ENCODE measurements at places on chromosomes 2 and 18. TPM values are rescaled to one million over a fixed set of nuclear protein-coding genes. Genes with fewer than 3 reads are reported as not detected.

GRCh38 chr2:160516547-160517365 is 23.1 kb upstream of the RBMS1 start:
- no peak for DNase-seq

DNA sequence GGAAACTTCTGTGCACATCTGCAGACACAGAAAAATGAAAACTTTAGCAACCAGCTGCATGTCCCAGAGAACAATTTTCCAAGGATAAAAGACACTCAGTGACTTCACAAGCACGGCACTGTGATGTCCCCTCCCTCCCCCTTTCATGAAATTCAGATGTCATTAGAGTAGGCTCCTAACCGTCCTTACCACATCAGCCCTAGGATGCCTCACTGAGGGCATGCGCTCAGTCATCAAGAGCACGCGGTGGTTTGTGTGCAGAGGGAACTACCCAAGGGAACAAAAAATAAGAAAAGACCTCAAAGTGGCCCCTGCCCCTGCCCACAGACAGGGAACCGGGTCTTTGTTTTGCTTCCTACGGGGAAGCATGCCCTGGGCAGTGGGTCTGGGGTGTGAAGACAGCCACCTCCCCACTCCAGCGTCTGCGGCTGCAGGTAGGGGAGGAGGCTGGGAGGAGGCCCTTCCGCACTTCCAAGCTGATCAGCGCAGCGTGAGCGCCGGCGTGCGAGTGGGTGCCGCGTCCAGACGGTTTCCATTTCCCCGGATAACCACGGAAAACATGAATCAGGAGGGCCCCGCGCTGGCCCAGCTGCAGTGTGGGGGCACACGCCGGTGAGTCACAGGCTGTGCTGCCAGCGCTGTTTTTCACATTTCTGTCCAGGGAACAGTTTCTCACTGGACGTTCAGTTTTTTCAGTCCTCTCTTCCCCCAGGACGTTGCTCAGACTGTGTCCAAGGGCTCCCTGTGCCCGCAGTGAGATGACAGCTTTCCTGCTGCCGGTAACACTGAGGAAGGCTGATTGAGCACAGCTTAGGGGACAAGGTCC is 70.6 kb downstream of the COPS8 start:
- DNase-seq = no peak

GRCh38 chr2:28810384-28811285 is at the start of gene SPDYA:
TSS of gene SPDYA (plus strand) at chr2:28810834. CDS start at chr2:28816015, 5,181 bp downstream.
- peak; percentile 85 for DNase-seq

- DNase-seq = no peak
These were observed 61.4 kb upstream of the RNF152 start for GRCh38 chr18:61954096-61954746.

- DNase-seq = no peak
These were observed 182.6 kb upstream of the THSD7B start for GRCh38 chr2:136582628-136583205.

GRCh38 chr18:8911408-8912340 is 190.8 kb upstream of the NDUFV2 start:
- DNase-seq = no peak

- no peak for DNase-seq
These were observed 59.9 kb downstream of the DYM start for GRCh38 chr18:49400398-49401072.

DNA sequence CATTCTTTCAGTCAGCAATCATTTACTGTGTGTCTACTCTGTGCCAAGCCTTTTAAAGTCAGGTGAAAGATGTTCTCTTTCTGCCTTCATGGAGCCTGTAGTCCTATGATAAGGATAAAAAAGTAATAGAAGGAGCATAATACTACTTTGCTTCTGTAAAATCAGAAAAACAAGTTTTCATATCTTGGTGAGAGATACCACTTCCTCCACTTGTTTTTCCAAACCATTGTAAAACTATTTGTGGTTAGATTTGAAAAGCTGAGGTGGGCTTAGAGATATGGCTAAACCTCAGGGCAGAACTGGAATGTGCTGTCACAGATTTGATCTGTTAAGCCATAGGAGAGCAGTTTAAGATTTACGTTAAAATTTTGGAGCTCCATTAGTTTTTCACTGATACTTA is 104.7 kb upstream of the FAM117B start:
- no peak for DNase-seq

DNA sequence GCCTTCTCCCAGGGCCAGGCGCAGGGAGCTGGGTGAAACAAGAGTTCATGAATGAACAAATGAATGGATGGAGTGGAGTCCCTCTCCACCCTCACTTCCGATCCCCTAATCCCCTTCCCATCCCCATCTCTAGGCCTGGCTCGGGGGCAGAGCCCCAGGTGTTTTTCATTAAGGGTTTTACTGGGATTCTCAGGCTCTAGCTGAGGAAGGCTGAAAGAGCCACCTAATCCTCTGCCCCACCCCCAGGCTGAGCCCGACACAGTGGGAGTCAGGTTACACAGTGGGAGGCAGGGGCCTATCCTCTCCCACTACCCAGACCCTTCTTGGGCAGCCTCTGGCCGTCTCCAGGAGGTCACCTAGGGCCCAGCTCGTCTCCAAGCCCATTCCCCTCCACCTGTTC is 36.1 kb downstream of the SDC1 start:
- DNase-seq = no peak

DNA sequence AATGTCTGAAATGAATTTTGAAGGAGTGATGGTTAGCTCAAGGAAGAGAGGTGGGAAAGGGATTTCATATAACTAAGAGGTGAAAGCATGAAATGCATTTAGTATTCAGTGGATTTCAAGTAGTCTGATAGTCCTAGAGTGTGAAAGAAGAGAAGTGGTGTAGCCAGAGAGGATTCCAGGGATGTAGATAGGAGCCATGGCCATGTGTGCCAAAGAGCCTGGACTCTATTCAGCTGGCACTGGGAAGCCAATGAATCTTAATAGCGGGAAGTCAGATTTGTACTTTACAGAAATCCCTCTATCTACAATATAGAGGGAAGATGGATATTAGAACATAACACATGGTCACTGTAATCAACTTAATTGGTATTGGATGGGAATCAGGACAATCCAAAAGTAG is 8.3 kb upstream of the BOLL start:
- DNase-seq = no peak

DNA sequence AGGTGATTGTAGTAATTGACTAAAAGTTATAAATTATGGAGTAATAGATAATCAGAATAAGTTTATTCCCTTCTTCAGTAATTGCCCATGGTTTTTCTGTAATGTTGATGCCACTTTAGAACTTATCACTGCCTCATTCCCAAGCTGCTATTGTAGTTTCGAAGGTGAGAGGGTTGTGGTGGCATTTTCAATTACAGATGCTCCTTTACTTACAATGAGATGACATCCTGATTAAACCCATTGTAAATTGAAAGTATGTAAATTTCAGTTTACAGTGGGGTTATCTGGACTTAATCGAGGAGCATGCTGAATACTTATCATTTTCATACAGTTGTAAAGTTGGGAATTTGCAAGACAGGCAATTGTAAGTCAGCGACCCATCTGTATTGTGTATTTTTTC is 2.9 kb downstream of the NDUFV2 start:
- DNase-seq = no peak

GRCh38 chr2:201452058-201452921 is 750 bp downstream of the STRADB start:
- no peak for DNase-seq

GRCh38 chr2:231923951-231924888 is 2.0 kb downstream of the NPPC start:
- no peak for DNase-seq

DNA sequence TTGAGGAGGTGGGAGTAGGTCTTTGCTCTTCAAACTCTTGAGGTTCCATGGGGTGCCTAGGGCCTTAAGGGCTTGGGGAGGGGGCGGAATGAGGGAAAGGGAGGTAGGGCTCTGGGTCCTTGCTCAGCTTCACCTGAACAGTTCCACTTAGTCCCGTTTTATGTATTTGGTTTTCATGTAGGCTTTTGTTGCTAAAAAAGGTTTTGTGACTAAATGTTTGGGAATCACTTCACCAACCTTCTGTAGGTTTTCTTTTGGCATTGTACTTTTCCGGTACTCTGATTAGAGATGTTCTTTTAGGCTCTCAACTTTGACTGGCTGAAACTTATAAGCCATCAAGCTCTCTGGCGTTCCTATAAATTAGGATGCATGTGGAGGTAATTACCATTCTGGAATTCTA is 108.1 kb downstream of the MYCN start:
- no peak for DNase-seq

DNA sequence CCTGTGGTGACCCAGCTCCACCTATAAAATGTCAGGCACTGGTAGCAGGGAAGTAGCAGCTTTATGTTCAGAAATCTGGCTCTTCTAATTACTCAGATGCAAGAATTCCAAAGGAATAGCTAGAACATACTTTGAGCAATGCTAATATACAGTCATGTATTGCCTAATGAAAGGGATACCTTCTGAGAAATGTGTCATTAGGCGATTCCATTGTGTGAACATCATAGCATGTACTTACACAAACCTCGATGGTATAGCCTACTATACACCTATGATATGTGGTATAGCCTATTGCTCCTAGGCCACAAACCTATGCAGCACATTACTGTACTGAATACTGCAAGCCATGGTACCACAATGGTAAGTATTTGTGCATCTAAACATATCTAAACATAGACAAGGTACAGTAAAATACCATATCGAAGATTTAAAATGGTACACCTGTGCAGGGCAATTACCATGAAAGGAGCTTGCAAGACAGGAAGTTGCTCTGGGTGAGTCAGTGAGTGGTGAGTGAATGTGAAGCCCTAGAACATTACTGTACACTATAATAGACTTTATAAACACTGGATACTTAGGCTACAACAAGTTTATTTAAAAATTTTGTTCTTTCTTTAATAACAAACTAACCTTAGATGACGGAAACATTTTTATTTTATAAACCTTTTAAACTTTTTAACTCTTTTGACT is 50.3 kb upstream of the ETAA1 start:
- DNase-seq = no peak

- DNase-seq = no peak
These were observed 65.4 kb downstream of the TRPM8 start for GRCh38 chr2:233982421-233983121.

DNA sequence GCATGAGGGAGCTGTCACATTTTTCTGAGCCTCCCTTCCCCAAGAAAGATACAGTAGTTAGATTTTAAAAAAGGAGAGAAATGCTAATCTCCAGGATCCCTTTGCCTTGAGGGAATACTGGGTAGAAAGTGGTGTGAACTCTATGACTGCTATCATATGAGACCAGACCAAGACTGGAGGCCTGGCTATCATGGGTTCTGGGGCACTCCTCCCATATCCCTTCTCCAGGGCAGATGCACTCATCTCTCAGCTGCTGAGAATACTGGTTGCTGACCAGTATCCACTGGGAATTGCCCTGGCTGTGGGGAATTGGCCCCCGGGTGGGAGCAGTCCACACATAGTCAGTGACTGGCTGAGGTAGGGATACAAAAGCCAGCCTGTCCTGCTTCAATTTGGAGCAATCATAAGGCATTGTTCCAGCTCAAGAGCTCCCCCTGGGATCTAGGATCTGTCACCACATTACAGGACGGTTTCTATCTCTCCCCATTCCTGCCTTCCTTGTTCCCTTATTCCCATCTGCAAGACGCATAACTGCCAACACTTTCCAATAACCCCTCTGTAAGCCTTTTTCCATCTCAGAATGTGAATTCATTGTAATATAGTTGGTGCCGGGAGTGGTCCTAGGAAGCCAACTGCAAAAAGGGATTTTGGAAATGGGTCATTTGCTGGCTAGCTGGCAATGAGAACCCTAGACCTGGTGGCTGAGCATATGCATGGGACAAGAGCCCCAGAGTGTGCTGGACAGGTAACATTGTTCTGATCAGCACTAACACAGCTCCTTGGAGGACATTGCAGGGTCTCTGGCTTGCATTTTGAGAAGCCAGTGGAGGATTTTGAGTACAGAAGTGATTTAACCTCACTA is 35.4 kb upstream of the REEP1 start:
- peak; percentile 81 for DNase-seq

DNA sequence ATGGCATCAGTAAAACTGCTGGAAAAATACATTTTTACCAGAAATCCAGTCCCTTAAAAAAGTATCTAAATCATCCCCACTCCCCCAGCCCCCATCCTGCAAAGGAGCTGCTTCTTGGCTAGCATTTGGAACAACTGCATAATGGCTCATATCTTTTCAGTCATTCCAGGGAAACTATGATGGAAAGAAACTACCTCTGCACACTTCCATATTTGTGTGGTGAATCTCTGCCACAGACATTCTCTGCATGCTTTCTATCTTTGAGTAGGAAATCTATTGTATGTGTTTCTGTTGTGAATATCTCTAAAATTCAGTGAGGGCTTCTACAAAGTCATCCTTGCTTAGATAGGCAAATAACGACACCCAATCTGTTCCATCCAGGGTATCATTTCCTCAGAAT is 632.3 kb downstream of the LRP1B start:
- no peak for DNase-seq

DNA sequence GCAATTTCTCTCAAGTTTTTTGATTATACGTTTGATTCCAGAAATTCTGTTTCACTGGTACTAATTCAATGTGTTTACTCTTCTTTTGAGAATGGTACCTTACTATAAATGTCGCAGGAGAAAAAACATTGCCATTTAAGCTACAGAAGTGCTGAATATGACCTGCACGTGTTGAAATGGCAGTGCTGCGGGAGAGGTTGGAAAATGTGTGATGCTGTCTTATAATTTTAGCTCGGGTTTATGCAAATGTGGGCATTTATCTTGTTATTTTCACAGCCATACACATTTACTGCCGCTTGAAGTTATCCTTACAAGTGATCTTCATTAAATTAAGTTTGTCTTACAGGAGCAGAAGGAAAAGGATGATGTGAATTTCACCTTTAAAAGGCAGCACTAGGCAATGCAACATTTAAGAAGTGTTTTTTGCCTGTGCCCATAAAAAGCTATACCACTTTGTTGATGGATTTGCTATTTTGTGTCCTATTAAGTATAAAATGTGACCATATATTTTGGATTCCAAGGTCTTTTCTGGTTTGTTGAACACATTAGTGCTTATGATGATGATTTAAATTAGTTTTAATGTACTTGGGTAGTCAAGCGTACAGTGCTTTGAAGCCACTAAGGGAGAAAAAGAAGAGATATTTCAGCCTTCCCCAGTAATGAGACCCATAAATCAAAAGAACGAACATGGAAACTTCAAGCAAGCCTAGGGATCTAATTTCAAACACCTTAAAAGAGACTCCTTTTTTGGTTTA is 112.1 kb downstream of the LTBP1 start:
- no peak for DNase-seq

- peak; percentile 58 for DNase-seq
These were observed 189.3 kb downstream of the SH3RF3 start for GRCh38 chr2:109318150-109318948.

DNA sequence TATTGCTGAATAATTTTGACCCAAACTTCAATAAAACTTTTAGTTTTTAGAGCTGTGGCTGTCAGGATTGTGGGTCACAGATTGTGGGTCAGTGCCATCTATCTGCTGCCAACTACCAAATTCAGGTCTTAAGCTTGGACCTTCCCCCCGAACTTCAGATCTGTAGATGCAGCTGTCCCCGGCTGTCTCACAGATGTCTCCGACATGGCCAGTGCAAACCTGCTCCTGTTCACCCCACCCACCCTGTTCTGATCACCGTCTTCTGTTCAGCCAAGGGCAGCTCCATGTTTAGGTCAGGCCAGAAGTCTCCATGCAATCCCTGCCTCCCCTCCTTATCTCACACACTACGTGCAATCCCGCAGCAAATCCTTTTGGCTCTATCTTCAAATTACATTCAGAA is 175.0 kb downstream of the PRKCE start:
- no peak for DNase-seq

SCN9A gene
- total RNA-seq = 24.3 TPM

NT5C1B gene
- not detected for total RNA-seq

CCDC141 gene
- 1.8 TPM for total RNA-seq

PLEKHH2 gene
- 25.6 TPM for total RNA-seq

FAP gene
- 1.3 TPM for total RNA-seq

FBLN7 gene
- total RNA-seq = 0.72 TPM

TAF1B gene
- 9.4 TPM for total RNA-seq

SEPTIN2 gene
- total RNA-seq = 185 TPM

B4GALT6 gene
- 8.0 TPM for total RNA-seq

EIPR1 gene
- 15.9 TPM for total RNA-seq

VWA3B gene
- 1.2 TPM for total RNA-seq
